Thyroid gland (tissue), 4 donors: ENCODE measurements at places on chromosomes 16 and 17.

GRCh38 chr16:83768986-83769385, 38.8 kb upstream of the HSBP1 start:
- DNase-seq = no peak

DNA sequence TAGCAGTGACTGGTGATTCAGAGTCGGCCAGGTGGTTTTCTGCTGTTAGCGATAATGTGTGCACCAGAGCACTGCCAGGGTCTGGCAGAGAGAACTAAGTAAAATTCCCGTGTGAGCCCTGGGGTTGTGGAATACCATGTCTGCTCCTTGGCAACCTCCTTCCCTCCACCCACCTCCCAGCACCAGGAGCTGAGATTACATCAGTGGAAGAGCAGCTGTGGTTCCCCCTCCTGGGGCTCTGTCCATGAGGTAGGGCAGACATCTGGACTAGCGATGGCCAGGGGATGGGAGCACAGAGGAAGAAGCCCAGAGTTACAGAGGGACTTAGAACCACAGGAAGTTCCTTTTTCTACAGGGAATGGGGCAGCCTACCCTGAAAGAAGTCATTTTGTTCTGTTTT, 15.8 kb downstream of the CLEC10A start:
- no peak for DNase-seq

DNA sequence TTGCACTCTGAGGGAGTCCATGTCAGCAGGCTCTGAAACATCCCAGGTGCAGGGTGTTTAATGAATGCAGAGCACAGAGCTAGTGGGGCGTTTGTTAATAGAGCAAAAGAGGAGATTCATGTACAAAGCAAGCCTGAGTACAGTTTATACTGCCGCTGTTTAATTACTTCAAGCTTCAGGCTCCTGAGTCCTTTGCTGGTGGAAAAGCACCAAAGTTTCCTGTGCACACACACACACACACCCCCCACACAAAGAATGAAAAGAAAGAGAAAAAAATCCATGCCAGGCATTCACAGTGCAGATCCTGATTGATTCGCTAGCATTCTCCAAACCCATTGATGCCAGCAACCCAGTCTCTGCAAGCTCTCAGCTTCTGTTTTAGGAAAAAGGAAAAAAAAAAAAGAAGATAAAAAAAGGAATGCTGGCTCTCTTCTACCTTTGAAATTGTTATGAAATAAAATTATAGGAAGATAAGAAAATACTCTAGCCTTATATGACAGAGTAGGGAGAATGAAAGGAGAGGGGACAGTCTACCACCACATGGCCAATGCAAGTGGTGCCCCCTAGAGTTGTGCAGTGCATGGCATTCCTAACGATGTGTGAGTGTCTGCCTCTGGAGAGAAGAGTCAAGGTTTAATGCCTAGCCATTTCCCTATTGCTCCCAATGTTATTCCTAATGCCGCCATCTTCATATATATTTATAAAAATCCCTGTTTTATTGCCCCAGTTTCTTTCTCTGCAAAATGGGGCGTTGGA, 216.5 kb downstream of the TMEM114 start:
- DNase-seq = no peak

DNA sequence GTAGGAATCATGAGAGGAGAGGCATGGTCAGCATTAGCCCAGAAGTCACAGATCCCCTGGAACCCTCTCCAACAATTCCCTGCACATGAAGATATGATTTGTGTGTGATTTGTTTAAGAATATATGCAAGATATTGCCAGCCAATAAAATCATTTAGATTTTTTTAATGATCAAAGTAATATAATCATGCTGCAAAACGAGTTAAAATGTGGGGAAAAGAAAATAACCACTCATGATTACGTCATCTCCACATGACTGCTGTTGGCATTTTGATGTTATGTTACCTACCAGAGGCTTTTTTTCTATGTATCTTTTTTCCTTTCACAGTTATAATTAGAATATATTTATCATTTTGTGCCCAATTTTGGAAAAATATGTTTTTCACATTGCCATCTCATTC, 22.4 kb downstream of the SLC35G3 start:
- DNase-seq = no peak

DNA sequence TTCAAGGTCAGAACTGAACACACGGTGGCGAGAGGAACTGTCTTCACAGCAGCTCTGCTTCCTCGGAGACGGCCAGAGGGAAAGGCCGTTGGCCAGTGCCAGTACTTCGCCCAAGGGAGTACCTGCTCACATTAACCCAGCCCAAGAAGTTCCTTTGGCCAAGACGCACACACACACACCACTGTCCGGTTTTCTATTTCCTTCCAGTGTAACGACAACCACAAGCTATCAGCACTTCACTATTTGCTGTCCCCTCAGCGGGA, 744 bp upstream of the GGNBP2 start:
- peak; percentile 48 for DNase-seq

GRCh38 chr17:27360507-27360906, 66.6 kb downstream of the WSB1 start:
- no peak for DNase-seq

DNA sequence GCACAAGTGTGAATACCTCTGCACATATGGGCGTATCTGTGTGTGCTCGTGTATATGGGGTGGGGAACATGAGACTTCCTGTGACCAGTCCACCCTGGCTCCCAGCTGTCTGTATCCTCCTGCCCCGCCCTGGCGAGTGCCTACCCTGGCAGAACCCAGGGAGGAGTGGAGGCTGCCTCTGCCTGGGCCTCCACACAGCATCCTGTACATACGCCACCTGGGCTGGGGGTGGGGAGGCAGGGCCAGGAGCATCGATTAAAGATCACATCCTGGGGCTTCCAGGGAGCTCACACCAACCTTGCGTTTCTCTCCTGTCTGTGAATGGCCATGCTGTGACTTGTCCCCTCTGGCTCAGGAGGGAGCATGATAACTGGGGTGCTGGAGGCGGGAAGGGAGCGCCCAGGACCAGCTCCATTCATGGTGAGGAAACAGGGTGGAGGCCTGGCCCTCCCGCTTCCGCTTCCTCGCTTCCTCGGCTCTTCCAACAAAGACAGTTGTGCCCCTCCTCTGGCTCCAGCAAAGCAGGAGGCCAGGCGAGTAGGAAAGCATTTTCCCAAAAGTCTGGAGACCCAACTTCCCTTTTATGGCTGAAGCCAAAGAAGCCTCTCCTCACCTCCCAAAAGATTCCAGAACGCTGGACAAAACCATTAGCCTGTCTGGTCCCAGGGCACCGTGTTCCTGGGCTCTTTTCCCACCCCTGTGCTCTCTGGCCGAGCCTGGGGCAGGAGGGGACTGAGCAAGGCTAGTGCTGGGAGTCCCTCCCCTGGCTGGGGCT, 22.9 kb downstream of the ADAM11 start:
- DNase-seq = no peak

DNA sequence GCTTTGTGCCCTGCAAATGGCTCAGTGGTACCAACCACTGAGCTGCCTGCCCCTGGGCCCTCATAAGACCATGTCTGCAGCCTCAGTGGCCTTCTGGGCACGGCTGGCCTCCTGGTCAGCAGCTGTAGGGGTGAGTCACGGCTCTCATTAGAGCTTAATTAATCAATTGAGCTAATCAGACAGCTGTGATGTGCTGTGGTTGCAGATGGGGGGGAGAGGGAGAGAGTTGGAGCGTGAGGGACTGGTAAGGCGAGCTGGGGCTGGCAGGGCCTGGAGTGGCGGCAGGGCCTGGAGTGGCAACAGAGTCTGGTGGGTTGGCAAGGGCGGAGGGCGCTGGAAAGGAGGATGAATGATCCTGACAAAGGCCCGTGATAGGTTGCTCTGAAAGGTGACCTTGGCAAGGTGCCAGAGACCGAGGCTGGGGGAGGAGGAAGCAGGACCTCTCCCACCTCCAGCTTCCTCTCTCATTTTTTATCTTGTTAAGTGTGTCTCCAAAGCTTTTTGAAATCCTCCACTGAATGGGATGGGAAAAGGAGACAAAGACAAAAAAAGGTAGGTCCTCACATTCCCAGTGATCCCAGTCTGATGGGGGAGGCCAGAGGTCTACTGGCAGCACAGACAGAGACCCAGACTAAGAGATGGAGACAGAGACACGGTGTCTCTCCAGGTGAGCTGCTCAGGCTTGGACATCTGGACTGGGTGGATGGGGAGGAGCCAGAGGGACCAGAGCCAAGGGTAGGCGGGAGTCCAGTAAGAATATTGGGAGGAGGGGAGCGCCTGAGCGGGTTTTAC, 41.6 kb downstream of the DCAKD start:
- DNase-seq = no peak

DNA sequence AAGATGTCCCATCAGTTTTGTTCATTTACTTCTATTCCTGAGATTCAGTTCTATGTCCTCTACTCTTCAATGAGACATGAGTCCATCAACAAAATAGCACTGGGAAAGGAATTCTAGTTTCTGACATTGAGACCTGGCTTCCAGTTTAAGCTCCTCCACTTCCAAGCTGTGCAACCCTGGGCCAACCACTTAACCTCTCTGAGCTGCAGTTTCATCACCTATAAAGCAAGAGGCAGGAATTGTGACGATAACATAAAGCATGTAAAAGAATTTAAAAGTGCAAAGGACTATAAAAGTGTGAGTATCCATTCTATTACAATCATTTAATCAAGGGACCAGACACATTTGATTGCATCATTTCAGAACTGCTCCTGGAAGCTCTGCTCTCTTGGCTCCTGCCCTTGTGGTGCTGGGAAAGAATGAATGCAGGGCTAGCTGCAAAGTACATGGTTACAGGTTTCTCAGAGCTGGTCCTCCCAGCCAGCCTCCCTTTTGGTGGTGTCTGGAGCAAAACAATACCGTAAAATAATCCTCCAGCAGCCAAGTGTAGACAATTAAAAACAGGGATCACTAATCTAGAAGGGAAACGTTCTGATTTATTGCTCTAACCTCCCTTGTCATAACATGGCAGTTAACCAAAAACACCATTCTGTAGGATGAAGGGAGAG, 113.9 kb downstream of the VPS53 start:
- no peak for DNase-seq

GRCh38 chr17:16406742-16407674, 8.4 kb upstream of the TRPV2 start:
- peak; percentile 41 for DNase-seq

- DNase-seq = peak; percentile 91
These were observed 1.2 kb downstream of the MMP2 start for GRCh38 chr16:55480228-55480655.

GRCh38 chr16:5509794-5510193, 412.2 kb upstream of the EEF2KMT start:
- DNase-seq = peak; percentile 91

GRCh38 chr17:41492771-41493170, 3.1 kb upstream of the KRT36 start:
- no peak for DNase-seq

DNA sequence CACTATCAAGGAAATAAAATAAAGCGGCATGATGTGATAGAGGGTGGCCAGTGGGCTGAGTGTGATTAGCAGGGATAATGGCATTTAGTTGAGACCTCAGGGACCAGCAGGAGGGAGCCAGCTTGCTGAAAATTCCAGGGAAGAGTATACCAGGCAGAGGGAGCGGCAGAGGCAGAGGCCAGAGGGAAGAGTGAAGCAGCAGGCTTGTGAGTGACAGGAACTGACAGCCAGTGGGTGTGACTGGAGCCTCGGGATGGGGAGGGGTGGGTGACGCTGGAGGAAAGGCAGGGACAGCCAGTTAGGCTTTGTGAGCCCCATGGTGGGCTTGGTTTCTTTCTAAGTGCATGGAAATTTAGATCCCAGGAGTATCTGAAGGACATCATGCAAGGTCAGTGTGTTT, 209.7 kb upstream of the CACNG3 start:
- no peak for DNase-seq

DNA sequence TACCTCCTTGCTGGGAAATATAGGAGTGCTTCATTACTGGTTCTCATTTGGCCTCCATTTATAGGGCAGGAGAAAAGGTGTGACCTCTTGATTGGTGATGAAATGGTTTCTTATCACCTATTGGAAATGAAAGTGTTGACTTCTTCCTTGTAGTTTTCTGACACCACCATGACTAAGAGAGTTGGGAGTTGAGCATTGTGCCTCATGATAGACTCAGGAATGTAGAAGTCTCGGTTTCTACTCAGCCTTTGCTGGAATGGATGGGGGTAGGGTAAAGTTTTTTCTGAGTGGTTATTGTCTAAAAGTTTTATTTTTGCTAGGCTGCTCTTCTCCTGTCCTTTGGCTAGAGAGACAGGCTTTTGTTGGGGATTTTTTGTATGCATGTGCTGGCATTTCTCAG, 117.4 kb downstream of the PHKB start:
- no peak for DNase-seq

DNA sequence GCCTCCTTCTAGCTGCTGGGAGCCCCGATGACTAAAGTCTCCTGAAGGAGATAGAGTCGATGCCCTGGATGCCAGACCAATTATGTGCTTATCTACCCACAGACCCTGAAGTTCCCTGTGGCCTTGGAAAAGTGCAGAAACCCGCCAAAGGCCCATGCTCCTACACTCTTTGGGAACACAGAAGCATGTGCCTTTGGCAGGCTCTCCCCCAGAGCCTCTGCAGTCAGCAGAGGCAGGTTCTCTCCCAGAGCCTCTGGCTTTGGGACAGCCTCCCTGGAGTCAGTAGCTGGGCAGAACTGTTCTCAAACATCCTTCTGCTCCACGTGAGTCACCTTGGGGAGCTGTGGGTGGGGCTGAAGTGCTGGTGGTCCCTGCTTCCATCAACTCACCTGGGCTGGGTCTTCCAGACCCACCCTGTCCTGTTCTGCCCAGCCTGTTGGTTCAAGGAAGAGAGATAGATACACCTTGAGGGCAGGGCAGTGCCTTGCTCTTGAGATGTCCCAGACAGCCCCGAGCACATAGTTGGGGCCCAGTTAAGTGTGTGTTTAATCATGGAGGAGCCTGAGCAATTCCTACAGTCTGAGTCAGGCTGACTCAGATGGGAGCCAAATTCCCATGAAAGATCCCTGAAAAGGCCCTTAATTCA, 3.2 kb upstream of the CDK5RAP3 start:
- DNase-seq = no peak

DNA sequence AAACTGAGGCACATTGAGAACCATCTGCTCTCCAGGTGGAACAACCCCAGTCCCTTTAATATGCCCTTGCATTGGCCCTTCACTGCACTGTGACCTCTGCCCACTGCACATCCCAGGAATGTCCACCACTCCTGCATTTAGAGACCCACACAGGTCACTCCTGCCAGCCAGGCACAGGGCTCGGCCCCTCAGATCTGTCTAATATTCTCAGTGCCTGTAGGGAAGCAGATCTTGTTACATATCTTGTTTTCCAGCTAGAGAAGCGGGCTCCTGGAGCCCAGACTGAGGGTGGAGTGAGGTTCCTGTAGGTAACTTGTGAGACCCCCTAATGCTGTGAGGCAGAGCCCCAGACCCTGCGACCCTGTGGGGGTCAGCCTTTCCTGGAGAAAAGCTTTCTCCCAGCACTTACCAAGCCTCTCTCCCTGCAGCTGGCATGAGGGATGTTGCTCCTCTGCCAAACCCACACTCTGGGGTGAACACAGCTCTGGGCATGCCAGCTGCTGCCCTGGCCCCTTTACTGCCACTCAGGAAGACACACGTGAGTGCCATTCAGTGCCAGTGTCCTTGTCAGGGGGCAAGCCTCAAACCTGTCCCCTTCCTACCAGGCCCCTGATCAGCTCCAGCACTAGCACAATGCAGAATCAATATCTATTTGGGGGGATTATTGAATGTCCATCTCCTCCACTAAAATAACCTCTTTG, 40.3 kb upstream of the CRHR1 start:
- no peak for DNase-seq

- no peak for DNase-seq
These were observed 233.0 kb downstream of the MSI2 start for GRCh38 chr17:57489321-57489720.
